Smooth muscle cell of the coronary artery (primary cell): ENCODE measurements at places on chromosomes 5 and 9. TPM values are rescaled to one million over a fixed set of nuclear protein-coding genes. Genes with fewer than 3 reads are reported as not detected.

GNA14 gene
- 1.2 and 2.6 TPM in 2 replicates for total RNA-seq

PCDHGB3 gene
- 3.5 and 5.6 TPM in 2 replicates for total RNA-seq

FAM200C gene
- total RNA-seq: 2.9 and 3.6 TPM in 2 replicates

GABRA6 gene
- not detected in 2 replicates for total RNA-seq

MARCOL gene
- total RNA-seq: not detected in 2 replicates

ELP1 gene
- total RNA-seq: 22.0 and 26.2 TPM in 2 replicates

FAM221B gene
- not detected in 2 replicates for total RNA-seq

ARSB gene
- 5.6 and 21.3 TPM in 2 replicates for total RNA-seq
